Uterus (tissue), 4 donors: ENCODE measurements at places on chromosomes 12 and 14. TPM values are rescaled to one million over a fixed set of nuclear protein-coding genes. Genes with fewer than 3 reads are reported as not detected.

The MED13L gene
- 189 TPM for total RNA-seq

The FOXN4 gene
- not detected for total RNA-seq

The AVPR1A gene
- 16.2 TPM for total RNA-seq

The MANSC4 gene
- 0.73 TPM for total RNA-seq
